Activated B cell treated with CpG ODN at 0.5 μM for 24 hours (primary cell): ENCODE measurements at places on chromosomes 7 and 10.

DNA sequence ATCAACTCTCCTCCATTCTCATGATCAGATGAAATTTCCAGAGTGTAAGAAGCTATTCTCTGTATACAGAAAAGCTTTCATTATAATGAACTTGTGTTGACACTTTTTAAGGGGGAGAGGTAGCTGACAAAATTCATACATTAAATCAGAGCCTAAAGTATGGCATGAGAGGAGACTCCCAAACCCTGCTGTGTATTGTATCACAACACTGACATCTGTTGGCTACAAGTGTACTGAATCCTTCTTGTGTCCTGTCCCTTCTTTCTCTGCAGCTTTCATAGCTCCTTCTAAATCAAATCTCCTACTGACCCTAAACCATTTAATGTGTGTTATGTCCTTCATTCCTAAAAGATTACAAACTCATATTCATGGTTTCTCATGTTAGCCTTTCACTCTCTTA is 70.9 kb downstream of the GCC1 start:
- DNase-seq = no peak

DNA sequence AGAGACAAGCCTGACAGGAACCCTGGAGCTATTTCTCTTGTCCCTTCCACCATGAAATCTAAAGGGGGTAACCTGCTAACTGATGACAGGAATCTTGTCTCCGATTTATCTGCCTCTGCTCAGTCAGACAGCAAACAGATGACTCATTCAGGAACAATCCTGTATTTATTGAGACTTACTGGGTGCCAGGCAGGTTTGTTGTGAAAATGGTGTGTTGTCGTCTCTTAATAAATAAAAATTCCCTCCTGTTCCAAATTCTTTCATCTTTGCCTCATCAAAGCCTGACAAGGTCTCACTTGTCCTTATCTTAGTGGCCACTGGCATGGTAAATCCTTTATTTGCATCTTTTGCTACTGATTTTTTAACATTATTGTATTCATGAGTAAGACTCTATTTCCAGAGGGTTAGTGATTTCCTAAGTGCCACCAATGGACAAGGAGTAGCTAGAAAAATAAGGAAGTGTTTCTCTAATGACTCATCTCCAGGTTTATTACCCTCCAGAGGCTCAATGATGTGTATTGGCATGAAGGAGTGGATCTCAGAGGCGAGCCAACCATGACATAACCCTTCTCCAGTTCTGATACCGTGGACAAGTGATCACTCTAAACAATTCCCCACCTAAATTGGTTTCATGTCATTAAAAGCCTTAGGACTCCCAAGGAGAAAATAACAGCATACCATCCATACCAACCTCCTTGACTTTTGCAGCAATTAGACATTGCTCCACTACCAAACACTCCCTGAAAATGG is 724.0 kb downstream of the GRID1 start:
- DNase-seq = no peak

- no peak for DNase-seq
Measured at GRCh38 chr7:84336303-84336702, 141.7 kb upstream of the SEMA3A start.

DNA sequence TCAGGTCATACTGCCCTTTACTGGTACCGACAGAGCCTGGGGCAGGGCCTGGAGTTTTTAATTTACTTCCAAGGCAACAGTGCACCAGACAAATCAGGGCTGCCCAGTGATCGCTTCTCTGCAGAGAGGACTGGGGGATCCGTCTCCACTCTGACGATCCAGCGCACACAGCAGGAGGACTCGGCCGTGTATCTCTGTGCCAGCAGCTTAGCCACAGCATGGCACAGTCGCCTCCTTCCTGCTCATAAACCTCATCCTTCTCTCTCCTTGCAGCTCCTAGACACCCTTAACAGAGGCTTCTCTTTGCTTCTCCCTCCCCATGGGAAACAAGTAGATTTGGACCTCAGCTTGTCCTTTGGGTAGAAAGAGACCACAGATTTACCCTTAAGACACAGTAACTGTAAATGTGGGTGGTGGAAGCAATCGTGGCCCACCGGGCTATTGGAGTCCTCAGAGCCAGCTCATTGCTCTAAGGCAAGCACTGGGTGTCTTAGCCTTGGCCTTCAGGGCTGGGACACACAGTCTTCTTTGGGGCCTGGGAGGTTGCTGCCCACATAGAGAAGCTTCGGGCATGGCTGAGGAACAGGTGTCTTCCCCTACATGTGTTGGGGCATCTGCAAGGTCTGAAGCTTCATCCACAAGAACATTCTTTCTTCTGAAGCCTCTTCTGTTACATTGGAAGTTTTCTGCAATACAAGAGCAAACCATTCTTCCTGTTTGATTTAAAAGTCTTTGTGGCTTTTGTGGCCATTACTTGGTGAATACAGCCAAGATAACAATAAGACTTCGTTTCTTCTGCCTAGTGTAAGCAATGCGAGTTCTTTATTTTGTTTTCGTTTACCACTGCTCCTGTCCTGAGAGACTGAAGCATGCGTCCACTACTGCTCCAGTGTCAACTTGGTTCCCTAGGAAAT is 95.5 kb upstream of the PRSS58 start:
- no peak for DNase-seq

GRCh38 chr7:149093228-149093627 is 2.7 kb upstream of the ZNF786 start:
- DNase-seq = no peak

DNA sequence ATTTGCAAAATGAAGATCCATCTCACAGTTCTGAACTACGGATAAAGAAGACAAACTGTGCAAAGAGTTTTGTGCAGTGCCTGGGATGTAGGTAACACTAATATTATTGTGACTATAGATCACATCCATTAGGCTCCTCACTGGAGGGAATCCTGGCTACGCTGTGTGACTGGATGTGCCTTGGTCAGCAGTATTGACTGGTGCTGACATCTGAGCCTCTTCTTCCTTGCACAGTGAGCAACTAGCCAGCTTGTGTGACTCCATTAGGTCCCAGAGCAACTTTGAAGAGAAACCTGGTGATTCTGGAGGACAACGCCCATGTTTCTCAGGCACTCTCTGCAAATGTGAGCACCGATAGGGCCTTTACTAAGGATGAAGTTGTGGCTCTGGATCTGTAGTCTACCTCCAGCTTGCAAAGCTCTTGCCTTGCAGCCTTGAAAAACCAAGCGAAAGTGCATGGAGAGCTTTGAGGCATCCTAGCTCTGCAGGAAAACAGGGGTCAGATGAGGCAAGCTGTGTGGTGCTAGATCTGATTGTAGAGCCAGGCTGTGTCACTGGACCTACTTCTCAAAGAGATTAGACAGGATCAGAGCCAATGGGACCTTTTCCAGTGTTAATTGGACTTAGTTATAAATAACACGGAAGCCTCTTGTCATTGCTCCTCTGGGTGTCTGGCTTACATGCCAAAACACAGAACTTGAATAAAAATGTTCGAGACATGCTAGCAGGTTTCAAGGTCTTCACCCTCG is 303.6 kb upstream of the LYZL1 start:
- DNase-seq = no peak

DNA sequence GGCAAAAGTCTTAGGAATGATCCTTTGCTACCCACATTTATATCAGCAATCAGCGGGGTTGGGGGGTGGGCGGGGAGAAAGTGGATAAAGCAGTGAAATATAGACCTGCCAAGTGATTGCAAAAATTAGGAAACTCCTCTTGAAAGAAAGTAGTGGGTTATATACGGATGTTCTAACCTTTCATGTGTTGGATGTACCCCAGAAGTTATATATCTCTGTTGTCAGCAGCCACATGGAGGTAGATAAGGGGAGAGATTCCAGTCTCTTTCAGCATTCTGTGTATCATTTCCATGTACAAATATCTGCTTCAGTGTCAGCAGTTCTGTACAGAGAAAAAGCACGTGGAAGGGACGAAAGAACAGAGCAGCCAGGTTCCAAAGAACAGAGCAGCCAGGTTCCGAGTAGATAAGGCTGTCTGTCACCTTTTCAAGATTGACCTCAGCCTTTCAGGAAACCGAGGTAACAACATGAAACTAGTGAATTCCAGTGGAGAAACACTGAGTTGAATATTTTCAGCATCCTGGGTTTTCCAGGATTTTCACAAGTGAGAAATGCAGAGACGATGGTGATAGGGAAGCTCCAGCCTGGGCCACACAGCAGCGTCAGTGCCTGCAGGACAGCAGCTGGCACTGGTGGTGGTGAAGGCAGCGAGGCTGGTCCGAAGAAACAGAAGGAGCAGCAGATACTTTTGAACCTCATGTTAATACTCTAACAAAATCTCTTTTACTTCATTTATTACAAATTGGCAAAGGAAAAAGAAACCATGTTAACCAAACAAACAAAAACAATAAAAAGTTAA is 212.3 kb downstream of the C7orf25 start:
- no peak for DNase-seq

- no peak for DNase-seq
Measured at GRCh38 chr10:33052263-33052875, 94.3 kb upstream of the ITGB1 start.

GRCh38 chr7:131357282-131357880 is 29.7 kb downstream of the MKLN1 start:
- no peak for DNase-seq

GRCh38 chr7:120273476-120273975 is 551 bp downstream of the KCND2 start:
- no peak for DNase-seq

- no peak for DNase-seq
Measured at GRCh38 chr7:132138817-132139216, 437.5 kb downstream of the PLXNA4 start.

- DNase-seq = no peak
Measured at GRCh38 chr10:47231414-47231813, 68.6 kb upstream of the GDF10 start.

- DNase-seq = no peak
Measured at GRCh38 chr7:128903621-128904361, 6.7 kb downstream of the KCP start.

GRCh38 chr7:17598846-17599245 is 300.4 kb downstream of the AHR start:
- no peak for DNase-seq

GRCh38 chr7:96084881-96085553 is 236.9 kb downstream of the SLC25A13 start:
- no peak for DNase-seq

GRCh38 chr10:712575-712974 is 23.1 kb upstream of the DIP2C start:
- DNase-seq = no peak

DNA sequence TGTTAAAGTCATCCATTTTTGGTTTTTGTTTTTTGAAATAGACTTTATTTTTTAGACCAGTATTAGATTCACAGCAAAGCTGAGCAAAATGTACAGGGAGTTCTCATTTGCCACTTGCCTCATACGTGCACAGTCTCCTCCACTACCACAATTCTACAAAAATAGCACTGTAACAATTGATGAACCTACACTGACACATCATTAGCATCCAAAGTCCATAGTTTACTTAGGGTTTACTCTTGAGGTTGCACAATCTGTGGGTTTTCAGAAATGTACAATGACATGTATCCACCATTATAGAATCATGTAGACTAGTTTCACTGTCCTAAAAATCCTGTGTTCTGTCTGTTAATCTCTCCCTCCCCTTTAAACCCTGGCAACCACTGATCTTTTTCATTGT is 125.8 kb upstream of the PDSS1 start:
- no peak for DNase-seq

- no peak for DNase-seq
Measured at GRCh38 chr10:133466683-133467275, 13.0 kb downstream of the SCART1 start.

DNA sequence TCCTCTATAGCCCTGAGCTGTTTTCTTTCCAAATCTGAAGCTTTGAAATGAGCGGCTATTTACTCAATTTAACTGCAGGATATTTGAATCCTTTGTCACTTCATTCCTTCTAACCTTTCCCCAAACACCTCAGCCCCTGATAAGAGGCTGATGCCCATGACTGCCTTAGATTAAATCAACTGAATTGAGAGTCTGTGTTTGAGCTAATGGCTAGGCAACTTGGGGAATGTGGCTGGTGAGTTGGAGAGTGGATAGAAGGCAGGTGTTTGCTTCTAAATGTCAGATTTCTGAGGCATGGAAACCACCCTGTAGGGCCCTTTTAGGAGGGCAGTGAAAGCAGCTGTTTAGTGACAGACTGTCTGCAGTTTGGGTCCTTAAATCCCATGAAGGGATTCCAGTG is 759.9 kb downstream of the LRMDA start:
- no peak for DNase-seq

DNA sequence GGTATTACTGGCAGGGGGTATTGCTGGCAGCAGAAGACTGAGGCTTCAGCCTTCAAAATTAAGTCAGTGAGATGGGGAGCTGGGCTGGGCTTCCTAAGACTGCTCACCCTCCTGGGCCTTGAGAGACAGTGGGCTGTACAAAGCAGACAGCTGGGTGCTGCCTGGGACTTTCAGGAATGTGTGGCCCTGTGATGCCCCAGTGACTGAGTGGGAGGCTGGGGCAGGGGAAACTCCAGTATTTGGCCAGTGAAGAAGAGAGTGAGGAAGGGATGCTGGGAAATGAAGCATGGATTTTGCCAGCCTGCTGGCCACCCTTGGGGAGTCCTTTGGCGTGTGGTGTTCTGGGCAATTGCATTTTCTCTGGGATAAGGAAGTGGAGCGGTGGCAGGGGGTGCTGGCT is 442 bp downstream of the ANKRD2 start:
- DNase-seq = no peak

DNA sequence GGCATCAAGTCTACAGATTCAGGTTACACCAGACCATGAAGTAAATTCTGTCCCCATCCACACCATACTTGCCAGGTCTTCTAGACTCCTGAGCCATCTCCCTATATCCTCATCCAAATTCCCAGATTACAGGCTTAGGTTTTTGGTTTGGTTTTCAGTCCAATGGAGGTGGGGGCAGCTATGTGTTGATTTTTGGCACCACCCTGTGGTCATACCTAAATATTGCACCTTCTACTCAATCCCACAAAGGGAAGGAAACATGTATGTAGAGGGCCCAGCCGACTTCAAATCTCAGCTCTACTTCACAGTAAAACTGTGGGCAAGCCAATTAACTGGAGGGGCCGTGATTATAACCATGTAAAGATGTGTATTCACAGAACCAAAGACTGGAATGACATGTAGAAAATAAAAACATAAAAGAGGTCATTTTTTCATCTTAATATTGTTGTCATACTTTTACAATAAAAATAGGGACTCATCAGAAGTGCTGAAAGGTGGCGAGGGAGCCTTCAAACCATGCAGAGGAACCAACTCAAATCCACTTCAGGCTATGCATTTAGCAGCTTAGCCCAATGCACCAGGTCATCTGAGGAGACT is 19.8 kb downstream of the ERCC6 start:
- DNase-seq = no peak

DNA sequence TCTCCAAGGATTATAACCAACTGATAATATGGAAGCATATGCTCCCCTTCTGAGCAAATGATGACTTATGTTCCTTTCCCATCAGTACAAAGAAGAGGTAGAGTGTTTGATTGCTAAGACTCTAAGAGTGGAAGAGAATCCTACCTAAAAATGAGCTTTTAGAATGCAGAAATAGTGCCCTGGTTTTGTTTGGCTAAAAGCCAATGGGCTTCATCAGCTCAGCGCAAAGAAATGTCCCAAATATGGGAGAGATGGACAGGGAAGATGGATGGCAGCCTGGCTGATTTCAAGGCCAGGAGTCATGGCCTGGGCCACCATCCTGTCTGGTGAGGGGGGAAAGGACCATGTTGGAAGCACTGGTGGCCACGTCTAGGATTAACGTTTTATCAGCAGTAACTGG is 60.2 kb downstream of the GPR26 start:
- DNase-seq = no peak
